NCI-H1048 (cell line): ENCODE measurements at places on chromosomes 12 and 14.

DNA sequence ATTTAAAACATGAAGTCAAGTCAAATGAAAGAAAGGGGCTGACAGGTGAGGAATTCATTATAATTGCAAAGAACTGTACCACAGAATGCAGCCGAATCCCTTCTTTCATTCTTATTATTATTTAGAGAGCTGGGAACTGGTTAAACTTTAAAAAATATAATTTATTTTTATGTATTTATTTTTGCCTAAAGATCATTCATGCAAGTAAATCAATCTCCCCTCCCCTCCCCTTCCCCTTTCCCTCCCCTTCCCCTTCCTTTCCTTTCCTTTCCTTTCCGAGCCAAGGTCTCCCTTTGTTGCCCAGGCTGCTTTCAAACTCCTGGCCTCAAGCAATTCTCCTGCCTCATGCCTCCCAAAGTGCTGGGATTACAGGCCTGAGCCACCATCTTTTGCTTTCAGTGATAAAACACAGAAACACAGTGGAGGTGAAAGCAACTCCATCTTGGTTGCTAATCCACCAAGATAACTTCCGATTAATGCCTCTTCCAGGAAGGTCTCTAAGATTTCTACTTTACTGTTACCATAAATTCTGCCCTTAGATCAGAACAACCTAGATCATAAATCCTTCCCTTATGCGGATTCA, 6.0 kb upstream of the UBC start:
- no peak for DNase-seq

DNA sequence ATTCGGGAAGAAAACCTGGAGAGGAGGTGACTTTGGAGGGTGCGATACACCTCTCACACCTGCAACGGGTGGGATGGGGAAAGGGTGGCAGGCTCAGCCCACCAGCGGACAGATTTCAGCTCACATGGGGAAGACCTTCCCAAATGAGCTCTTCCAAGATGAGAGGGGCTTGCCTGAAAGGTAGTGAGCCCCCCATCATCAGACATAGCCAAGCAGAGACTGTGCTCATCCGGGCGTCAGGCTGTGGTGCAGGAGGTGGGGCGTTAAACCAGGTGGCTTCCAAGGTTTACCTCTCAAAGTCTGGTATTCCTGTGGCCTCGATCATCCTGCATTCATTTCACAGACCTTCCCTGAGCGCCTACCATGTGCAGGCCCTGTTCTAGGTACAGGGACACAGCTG, 105.4 kb upstream of the FKBP4 start:
- no peak for DNase-seq

DNA sequence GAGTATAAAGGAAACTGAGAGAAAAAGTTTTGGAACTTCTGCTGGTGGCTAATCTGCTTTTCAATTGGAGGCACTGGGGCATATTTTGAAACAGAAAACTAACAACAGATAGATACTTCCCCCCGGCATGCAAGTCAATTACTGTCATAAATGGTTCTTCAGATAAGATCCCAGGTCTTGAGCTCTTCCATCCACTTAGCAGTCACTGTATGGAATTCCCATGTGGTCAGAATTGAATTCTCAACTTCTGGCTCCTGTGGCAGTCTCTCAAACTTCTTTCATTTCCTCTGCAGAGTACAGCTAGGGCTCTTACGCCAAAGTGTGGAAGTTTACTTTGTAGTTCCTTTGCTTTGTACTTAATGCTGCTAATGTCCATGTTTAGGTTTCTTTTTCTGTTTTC, 452.2 kb downstream of the IPO8 start:
- DNase-seq, result no peak

DNA sequence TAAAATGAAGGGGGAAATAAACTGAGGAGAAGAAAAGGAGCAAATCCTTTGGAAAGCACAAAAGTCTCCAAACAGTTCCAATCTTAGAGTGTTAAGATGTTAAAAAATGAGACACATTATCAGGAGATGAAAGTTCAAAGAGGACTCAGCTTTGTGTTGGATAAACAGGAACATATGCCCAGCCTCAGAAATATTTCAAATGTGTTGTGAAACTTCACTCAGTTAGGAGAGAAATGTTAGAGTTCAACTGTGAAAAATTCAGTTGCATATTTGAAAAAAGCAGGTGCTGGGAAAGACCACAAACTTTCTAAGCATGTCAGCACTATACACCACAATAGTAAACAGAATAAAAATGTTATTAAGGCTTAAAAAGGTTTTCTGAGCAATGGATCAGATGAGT, 136.8 kb upstream of the PRKD1 start:
- DNase-seq, result no peak

DNA sequence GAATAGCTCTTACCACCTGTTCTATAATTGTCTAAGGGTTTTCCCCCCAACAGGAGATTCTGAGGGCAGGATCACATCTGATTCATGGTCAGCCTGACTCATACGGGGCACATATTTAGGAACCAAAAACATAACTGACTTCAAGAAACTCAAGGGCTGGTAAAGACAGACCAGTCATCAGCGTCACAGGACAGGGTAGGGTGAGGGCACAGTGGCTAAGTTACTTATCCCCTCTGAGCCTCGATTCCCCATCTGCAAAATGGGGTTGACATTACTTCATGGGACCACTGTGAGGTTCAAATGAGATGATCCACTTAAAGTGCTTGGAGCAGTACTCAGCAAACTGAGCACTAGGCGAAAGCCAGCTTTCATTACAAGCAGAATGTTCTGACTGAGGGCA, 606 bp downstream of the CINP start:
- no peak for DNase-seq

DNA sequence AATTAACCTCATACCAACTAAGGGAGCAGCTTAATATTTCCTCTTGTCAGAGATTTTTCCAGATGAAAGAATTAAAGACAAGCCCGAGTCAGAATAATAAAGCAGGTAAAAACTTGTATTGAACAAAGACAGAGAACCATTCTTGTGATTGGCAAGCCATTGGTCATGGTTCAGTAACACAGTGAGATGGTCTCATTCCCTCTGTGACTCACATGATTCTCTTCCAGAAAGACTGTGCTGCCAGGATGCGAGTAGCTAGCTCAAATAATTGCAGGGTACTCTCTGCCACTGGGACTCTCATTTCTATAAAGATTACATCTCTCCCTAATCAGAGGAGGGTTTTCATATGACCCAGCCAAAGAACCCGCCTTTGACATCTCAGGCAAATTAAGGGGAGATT, 179.4 kb downstream of the PHLDA1 start:
- DNase-seq, result no peak

DNA sequence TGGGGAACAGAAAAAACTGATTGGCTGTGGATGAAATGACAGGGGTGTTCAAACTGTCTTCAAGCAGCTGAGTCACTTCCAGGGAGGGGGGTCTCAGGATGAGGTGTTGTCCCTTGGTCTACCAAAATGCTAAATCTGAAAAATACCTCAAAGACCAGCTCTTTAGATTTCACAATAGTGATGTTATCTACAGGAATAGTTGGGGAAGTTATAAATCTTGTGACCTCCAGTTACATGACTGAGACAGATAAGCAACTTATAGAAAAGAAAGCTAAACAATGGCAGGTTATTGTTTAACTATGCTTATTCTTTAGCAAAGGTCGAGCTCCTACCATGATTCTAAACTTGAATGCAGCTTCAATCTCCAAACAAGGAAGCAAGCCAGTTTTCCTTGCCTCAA, 125.4 kb downstream of the SYT10 start:
- no peak for DNase-seq

GRCh38 chr14:71524320-71524982, 407.8 kb upstream of the RGS6 start:
- DNase-seq, result no peak

DNA sequence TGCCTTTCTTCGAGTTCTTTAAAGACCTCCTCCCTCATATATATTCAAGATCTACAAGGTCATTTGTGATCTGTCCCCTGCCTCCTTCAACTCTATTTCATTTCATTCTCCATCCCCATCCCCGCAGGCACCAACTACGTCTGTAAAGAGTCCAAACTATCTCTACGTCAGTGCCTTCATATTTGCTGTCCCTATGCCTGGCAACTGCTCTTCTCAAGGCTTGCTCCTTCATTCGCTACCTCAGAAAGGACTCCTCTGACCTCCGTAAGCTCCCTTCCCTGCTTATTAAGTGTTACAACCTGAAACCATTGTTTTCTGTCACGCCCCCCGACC, 650 bp downstream of the LLPH start:
- DNase-seq, result no peak

GRCh38 chr14:35405304-35405996, 901 bp upstream of the NFKBIA start:
- no peak for DNase-seq

- no peak for DNase-seq
These were observed 19.7 kb downstream of the AGAP2 start for GRCh38 chr12:57718641-57719528.

- no peak for DNase-seq
These were observed 166.3 kb downstream of the AKAP6 start for GRCh38 chr14:32495435-32495734.

DNA sequence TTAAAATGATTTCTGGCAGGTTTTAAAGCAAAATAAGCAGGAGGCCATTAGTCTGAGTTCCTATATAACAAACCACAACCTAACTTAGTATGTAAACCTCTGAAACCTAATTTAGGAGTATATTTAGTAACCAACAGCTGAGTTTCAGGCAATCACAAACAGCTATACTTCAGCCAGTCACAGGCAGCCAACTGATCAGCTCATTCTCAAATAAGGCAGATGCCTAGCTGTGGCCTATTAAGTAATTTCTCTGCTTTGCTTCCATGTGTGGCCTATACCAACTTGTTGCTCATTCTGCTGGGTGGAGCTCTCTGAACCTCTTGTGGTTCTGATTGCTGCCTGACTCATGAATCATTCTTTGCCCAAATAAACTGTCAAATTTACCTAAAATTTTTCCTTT, 408.9 kb upstream of the FBXO33 start:
- DNase-seq, result no peak

DNA sequence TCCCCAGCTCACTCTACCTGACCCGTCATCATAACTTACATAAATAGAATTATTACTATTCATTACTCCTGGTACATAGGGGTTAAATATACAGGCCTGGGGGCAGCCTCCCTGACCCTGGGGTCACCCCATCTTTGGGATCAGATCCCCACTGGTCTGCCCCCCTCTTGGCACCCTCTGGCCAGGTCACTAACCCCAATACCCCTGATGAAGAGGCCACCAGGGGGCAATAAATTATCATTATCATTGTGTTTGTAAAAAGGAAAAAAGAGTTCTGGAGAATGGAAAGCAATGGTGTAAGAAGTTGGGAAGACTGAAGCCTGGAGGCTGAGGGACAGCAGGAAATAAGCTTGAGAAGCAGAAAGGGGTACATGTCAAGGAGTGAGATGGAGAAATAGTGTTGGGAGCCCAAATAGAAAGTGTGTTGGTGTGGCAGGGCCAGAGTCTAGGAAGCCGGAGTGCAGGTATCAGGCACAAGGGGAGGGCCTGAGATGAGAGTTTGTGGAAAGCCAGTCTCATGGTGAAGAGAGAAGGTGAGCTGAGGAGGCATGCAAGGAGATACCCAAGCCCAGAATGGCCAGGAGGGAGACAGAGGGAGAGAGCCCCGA, 6.1 kb upstream of the AAAS start:
- DNase-seq, result no peak

GRCh38 chr12:89878950-89879349, 170.3 kb upstream of the ATP2B1 start:
- no peak for DNase-seq

DNA sequence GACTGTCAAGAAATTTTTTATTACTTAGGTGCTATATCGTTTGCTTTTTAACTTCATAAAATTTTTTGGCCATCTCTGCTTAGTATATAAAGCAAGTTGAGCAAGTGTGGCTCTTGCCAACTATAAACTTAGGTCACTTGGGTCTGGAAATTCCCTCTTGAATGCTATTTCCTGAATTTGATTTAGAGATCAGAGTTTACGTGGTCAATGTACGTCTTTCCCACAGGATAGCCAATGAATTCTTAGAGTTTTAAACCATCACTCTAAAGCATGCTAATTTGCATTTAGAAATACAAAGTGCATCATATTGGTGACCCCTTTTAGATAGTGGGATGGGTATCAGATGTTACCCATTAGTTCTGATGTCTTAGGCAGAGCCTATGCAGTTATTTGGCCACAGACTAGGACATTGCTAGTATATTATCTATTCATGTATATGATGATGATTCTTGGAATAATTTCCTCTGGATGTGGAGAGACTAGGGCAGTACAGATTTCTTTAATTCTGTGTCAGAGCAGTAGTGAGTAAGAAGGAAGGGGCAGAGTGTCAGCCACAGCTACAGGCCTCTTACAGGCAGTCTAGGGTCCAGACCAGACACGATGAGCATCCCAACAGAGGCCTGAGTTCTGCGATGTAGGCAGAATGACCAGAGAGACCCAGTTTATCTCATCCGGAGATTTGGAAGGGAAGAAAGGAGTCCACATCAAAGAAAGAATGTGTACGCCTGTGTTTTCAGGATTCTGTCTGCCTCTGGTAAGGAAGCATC, 30.3 kb downstream of the SCN8A start:
- no peak for DNase-seq

DNA sequence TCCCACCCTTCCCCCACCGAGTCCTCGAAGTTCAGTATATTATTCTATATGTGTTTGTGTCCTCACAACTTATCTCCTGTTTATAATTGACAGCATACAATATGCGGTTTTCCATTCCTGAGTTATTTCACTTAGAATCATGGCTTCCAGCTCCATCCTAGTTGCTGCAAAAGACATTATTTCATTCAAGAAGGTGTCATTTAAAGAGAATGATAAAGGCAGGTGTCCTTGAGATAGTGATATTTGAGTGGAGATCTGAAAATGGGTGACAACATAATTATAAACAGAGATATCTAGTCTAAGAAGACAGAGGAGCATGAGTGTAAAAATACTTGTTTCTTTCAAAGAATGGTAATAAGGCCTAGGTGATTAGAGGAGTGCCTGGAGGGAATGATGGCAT, 876.8 kb downstream of the SLC6A15 start:
- DNase-seq, result no peak

GRCh38 chr12:51675071-51675803, 84.2 kb downstream of the SCN8A start:
- no peak for DNase-seq

- no peak for DNase-seq
These were observed 72.3 kb downstream of the METTL25 start for GRCh38 chr12:82430541-82431145.

- DNase-seq, result no peak
These were observed 1.0 kb upstream of the BTG1 start for GRCh38 chr12:92146497-92147224.

GRCh38 chr14:84098261-84098660, 1431.7 kb upstream of the FLRT2 start:
- no peak for DNase-seq
